NCI-H2081 treated with DMSO at 0.1 percent for 48 hours (cell line): ENCODE measurements at places on chromosomes 1 and 21.

GRCh38 chr1:167512046-167512654, 6.2 kb downstream of the CD247 start:
- DNase-seq: no peak

DNA sequence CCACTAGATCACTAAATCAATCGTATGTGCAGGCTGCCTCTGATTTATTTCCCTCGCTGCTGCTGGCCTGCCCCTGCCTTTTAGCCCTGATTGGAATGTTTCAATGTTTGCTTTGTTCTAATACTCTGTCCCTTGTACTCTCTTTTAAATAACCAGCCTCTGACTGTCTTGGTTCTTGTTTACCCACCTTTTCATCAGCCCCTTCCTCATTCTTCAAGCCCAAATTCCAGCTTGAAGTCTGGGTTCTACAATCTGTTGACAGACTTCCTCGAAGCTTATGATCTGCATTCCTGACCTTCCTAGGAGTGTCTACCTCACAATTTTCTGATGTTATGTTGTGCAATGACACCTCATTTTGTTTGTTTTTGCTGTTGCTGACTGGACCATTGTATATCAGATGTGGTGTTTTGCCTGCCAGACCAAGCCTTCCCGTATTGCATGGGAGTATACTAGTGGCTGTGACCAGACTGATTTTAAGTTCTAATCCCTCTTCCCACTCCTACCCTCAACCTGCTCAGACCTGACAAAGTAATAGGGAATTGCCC, 46.6 kb upstream of the APOBEC4 start:
- no peak for DNase-seq

DNA sequence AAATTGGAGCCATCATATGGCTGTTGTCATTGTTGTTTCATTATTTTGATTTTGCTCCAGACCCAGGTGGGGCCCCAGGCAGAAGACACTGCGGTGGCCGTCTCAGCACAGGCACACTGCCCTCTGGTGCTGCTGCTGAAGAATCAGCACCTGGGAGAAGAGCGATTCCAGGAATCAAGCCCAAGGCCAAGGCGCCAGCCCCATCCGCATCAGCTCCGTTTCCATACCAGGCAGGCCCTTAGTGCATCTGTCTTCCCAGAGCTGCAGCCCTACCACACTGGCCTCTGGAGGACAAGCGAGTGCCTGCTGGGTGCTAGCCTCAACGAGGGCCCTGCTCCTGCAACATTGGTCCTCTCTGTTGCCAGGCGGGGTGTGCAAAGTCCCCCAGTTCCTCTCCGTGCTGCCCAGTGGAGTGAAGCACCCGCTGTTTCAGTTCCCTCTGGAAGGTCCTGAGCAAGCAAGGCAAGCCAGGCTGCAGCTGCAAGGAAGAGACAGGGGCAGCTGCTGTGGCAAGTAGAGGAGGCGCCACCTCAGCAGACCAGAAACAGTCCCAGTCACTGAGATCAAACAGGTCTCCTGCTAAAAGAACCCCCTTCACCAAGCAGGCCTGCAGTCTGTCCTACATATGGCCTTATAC, 5.2 kb downstream of the GRIK3 start:
- no peak for DNase-seq

DNA sequence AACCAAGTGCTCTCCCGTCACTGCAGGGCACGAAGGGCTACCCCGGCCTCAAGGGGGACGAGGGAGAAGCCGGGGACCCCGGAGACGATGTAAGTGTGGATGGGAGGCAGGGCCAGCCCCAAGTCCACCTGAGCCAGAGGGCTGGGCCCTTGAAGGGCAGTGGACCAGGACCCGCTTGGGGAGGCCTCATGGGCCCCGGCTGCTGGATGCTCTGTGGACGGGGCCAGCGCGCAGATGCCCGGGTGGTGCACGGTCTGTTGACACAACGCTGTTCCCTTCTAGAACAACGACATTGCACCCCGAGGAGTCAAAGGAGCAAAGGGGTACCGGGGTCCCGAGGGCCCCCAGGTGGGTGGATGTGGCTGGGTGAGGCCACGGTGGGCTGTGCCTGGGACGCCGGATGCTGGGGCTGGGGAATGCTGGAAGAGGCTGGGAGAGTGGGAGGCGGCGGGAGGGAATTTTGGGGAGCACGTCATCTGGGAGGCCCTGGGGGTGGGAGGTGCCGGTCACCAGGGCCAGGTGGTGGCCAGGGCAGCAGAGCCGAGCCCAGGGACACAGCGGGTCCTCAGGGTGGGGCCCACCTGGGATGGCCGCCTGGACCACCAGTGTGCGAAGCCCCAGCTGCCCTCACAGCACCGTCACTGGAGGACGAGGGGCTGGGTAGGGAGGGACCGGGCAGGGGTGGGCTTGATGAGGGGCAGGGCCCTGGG, 17.5 kb downstream of the COL6A1 start:
- no peak for DNase-seq

GRCh38 chr1:15088281-15088971, 65.1 kb upstream of the TMEM51 start:
- no peak for DNase-seq

DNA sequence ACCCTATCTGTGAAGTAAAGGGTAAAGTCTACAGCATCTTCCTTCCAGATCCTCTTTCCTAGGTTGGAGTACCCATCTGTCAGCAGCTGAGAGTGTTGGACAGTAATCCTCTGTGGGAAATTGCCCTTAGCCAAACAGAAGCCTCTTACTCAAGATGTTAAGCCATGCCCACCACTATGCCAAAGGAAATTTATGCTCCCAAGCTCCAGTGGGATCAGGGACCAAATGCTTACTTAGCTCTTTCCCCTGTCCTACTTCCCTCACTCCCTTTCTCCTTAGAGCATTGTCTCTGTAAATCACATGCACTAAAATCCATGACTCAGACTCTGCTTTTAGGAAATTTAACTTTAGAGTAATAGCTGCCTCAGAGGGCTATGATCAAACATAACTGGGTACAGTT, 254.0 kb downstream of the BRINP2 start:
- DNase-seq: no peak

DNA sequence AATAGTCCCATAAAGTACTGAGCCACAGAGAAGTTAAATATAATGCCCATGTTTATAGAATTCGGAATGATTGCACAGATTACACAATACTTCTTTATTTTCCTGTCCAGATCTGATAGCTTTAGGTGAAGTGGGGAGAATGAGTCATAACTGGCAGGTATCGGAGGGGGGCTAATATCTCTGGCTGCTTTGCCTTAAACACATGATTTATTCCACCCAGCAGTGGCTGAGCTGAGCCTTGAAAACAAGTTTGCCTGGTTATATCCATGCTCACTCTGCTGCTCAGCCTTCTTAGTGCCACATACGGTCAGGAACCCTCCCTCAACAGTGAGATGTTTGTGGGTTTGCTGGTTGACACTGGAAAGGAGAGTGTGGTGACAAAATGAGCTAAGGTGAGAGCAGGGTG, 119.7 kb upstream of the ZNF648 start:
- DNase-seq: no peak

DNA sequence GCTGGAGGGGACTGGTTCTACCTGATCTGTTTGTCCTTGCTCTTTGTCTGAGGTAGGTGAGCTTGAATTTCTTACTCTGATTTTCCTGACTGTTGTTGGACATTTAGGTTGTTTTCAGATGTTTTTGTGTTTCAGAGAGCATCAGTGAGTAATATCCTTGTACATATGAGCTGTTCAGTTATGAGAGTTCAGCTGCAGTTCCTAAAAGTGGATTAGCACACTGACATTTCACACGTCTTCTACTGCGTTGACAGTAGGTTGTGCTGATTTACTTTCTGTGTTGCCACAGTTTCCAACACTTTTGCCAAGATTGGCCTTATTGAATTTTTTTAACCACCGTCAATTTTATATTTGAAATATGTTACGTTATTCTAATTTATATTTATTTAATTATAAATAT, 27.7 kb downstream of the CXADR start:
- DNase-seq: no peak

DNA sequence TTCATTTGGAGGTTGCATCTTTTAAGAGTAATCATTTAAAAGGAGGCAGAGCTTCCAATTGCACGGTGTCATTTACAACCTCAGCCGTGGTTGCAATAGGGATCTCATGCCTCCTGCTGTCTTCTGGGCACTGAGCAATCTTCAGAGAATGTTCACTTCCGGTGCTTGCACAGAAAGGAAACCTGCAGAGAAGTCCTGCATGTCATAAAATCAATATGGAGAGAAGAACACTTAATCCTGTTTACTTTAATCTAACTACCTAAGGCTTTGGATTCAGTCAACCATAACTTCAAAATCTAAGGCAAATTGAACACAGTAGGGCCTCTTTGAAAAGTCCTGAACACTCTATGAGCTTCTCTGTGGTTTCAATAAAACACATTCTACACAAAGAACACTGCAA, 11.3 kb upstream of the MAP10 start:
- DNase-seq: peak; percentile 42

DNA sequence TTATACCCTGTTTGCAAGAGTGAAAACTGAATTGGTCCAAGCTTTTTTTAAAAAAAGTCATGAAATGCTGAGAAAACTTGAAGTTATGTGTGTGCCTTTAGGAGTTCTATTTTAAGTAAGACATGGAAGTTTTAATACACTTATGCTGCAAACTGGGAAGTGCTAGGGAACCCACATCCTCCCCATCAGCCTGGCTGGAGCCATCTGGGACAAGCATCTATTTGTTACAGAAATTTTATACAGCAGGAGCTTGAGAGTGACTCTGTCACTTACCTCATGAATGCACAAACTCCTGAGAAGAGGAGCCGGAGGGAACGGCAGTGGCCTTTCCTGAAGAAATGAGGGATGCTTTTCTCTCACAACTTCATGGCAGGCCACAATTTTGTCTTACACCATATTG, 78.2 kb upstream of the SLC44A3 start:
- DNase-seq: no peak

- no peak for DNase-seq
These were observed 15.9 kb downstream of the WNT3A start for GRCh38 chr1:228022571-228023293.

GRCh38 chr1:79524126-79524525, 517.6 kb upstream of the ADGRL4 start:
- no peak for DNase-seq

GRCh38 chr1:156359973-156360372, 9.0 kb upstream of the RHBG start:
- no peak for DNase-seq

- no peak for DNase-seq
These were observed 140.9 kb upstream of the ARHGEF16 start for GRCh38 chr1:3313576-3313950.

- DNase-seq: no peak
These were observed 299.0 kb downstream of the SMYD3 start for GRCh38 chr1:246208105-246208504.

GRCh38 chr1:12003762-12004161, 15.5 kb upstream of the MIIP start:
- no peak for DNase-seq

DNA sequence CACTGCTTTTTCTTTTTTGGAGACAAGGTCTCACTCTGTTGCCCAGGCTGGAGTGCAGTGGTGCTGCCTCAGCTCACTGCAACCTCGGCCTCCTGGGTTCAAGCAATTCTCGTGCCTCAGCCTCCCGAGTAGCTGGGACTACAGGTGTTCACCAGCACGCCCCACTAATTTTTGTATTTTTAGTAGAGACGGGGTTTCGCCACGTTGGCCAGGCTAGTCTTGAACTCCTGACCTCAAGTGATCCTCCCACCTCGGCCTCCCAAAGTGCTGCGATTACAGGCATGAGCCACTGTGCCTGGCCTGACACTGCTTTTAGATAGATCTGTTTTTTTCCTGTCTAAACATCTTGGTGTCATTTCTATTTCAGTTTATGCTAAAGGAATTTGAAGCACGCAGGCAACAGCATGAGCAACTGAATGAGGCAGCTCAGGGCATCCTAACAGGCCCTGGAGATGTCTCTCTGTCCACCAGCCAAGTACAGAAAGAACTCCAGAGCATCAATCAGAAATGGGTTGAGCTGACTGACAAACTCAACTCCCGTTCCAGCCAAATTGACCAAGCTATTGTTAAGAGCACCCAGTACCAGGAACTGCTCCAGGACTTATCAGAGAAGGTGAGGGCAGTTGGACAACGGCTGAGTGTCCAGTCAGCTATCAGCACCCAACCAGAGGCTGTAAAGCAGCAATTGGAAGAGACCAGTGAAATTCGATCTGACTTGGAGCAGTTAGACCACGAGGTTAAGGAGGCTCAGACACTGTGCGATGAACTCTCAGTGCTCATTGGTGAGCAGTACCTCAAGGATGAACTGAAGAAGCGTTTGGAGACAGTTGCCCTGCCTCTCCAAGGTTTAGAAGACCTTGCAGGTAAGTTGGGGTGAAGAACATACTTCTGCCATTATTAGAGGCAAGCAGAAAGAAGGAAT, 106.1 kb upstream of the BMP8A start:
- DNase-seq: no peak

GRCh38 chr1:31054349-31054748, 11.2 kb downstream of the PUM1 start:
- DNase-seq: no peak

- DNase-seq: no peak
These were observed 47.7 kb downstream of the CXADR start for GRCh38 chr21:17560377-17561025.

GRCh38 chr1:223794136-223794880, 51.4 kb downstream of the TP53BP2 start:
- no peak for DNase-seq

DNA sequence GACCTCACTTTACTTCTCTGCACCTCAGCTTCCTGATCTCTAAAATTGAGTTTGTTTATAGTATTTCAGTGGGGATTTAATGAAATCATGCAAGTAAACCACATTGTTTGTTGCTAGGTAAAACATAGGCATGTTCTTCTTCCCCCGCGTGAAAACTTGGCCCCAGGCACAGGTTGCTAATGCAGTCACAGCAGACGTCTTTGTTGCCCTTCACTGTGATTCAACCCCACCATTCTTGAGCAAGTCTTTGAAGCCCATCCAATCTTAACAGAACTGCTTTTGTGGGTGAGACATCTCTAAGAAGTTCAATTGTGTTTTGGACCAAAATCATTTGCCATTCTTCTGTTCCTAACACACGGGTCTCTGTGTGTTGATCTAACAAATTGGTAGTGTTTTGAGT, 185.5 kb downstream of the ZNF281 start:
- no peak for DNase-seq

GRCh38 chr1:214303141-214303930, 22.4 kb downstream of the SMYD2 start:
- DNase-seq: no peak

DNA sequence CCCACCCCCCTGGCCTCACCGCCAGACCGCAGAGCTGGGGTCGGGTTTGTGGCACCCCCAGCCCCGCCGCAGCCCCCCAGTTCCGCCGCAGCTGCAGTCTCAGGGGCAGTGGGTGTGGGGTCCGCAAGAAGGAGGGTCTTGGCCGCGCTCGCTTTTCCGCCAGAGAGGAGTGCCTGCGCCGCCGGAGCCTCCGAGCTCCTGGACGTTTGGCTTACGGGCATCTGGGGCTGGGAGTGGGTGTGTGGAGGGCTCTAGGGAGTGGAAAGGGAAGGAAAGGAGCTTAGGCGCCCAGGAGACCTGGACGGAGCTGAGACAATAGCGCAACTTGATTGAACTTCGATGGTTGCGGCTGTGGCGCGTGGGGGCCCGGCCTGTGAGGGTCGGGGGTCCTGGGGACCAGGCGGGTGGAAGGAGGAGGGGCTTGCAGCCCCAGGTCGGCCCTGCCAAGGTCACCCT, 88.8 kb upstream of the IPO9 start:
- DNase-seq: no peak
